ENCODE measurements at places on chromosomes 1 and 21.
A peak's percentile ranks its signal among the peaks of the same experiment; 100 is the strongest.

- H3K4me3 ChIP-seq, result no peak overlapping the region
- H3K36me3 ChIP-seq, result no peaks in the 10 kb centered on the region
- H3K4me1 ChIP-seq, result no peaks in the 10 kb centered on the region
Observed at GRCh38 chr1:208026880-208027438, 116.0 kb upstream of the CD34 start.

- peaks cover 6% of the 10 kb centered on the region for H3K27me3 ChIP-seq
- DNase-seq, result peak; percentile 53
- H3K36me3 ChIP-seq, result no peaks in the 10 kb centered on the region
Observed at GRCh38 chr1:152869808-152870419, 8.2 kb upstream of the SMCP start.

DNA sequence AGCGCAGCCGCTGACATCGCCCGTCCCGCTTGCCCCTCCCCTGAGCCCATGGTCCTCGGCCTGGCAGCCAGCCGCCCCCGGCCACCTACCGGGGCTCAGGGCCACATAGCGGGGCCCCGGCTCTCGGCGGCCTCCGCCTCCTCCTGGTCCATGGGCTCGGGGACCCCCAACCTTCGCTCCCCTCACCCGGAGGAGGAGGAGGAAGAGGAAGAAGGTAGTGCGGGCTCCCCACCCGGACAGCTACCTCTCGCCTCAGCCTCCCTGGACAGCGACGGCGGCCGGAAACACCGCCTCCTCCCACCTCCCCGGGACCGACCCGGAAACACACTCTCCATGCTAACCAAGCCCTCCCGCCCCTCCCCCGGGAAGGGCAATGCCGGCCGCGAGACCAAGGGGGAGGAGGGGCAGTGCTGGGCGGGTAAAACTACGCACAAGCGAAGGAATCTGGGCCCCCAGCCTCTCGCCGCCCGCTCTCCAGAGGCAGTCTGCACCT is at the start of gene KIAA0319L:
Gene KIAA0319L, minus strand, starts transcription at position 286 of the 493 bp plus-strand sequence. CDS start 2,912 bp downstream, outside the sequence.
- H3K4me1 ChIP-seq, result peaks cover 47% of the 10 kb centered on the region
- no peak for DNase-seq
- H3K27ac ChIP-seq, result peak within 1 kb of the TSS; percentile 84

DNA sequence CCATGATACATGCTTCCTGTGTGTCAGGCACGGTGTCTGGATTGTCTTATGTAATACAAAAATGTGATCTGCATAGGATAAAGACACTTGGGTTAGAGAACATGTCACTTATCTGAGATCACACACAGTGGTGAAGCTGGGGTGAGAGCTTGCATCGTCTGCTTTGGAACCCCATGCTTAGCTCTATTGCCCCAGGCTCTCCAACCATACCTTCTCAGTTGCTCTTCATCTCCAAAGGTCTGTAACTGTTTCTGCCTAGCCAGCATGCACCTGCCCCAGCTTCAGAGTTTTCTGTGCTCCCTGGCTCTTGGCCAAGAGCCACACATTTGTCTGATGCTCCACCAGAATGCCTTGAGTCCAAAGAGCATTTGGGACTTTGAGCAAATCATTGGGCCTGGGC is 93.9 kb upstream of the COG2 start:
- no peaks in the 10 kb centered on the region for H3K36me3 ChIP-seq
- H3K27me3 ChIP-seq, result no peaks in the 10 kb centered on the region
- H3K4me3 ChIP-seq, result no peak overlapping the region

DNA sequence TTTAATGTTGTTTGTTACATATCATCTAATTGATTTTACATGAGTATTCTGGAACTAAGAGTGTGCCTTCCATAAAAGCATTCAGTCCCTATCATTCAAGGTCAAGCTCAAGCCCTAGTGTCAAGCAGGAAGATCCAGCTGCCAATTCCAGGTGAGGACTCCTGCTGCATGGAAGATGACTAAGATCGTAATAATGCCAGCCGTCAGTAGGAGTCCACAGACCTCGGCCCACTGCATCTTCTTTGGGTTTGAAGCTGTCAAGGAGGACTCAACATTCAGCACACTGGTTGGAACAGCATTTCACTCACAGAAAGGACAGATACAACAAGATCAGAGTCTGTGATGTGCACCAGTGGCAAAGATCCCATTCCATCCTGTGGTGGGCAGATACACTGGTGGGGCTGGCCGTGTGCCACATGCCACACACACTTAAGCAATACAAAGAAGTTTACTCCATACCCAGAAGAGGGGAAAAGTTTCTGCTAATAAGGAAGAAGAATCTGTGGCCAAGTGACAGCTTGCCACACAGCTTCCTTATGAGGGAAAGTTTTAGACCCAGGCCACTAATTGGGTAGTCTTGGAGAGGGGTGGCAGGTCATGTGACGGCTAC is 160.4 kb downstream of the PIK3R3 start:
- no peak overlapping the region for H3K27ac ChIP-seq
- H3K4me1 ChIP-seq, result no peaks in the 10 kb centered on the region
- H3K36me3 ChIP-seq, result no peaks in the 10 kb centered on the region
- no peak for DNase-seq
- no peak overlapping the region for H3K4me3 ChIP-seq

DNA sequence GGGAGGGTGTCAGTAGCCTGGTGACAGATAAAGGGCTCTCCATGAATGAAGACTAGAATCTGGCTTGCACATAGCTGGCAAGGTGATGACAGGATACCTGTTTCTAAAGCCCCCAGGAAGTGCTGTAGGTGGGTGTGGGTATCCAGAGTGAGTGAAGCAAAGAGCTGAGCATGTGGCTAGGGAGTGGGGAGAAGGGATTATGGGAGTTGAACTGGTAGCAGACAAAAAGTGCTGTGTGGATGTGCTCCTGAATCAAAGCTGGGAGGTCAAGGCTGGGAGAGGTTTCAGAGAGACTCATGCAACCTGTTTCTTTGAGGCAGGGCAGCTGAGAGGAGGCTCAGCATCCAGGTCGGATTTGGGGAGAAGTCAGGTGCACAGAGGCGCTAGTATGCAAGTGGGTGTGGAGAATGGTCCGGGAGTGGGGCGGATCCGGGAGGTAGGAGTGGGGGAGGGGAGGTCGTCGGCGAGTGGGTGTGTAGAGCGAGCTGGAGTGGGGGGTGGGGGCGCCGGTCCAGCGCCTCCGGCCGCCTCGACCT is 600 bp downstream of the ASTN1 start:
- no peak overlapping the region for H3K27ac ChIP-seq
- H3K4me3 ChIP-seq, result no peak overlapping the region
- no peaks in the 10 kb centered on the region for H3K4me1 ChIP-seq
- H3K27me3 ChIP-seq, result peaks cover 13% of the 10 kb centered on the region
- DNase-seq, result no peak

- H3K4me1 ChIP-seq, result peaks cover 3% of the 10 kb centered on the region
- H3K4me3 ChIP-seq, result no peak overlapping the region
Observed at GRCh38 chr21:37082856-37083528, 9.9 kb downstream of the TTC3 start.

DNA sequence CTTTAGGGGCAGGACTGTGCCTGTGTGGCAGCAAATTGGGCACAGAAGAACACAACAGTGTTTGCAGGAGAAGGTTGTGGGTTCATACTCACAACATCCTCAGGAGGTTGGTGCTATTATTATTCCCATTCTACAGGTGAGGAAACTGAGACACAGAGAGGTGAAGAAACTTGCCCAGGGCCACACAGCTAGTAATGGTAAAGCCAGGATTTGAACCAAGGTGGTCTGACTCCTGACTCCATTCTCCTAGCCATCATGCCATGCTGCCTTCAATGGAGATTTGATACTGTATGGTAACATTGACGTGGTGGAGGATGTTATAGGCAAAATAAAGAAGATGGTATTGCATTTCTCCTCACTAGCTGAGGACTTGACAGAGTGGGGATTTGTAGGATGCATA is 334.2 kb downstream of the RPS6KC1 start:
- no peaks in the 10 kb centered on the region for H3K36me3 ChIP-seq
- H3K4me1 ChIP-seq, result no peaks in the 10 kb centered on the region
- DNase-seq, result no peak
- H3K4me3 ChIP-seq, result no peak overlapping the region
- H3K27me3 ChIP-seq, result no peaks in the 10 kb centered on the region

- H3K36me3 ChIP-seq, result peaks cover 27% of the 10 kb centered on the region
- H3K4me3 ChIP-seq, result peak overlapping the region; percentile 26
- DNase-seq, result no peak
- no peaks in the 10 kb centered on the region for H3K27me3 ChIP-seq
- peaks cover 28% of the 10 kb centered on the region for H3K4me1 ChIP-seq
Observed at GRCh38 chr1:224430511-224431113, 4.0 kb downstream of the WDR26 start.

DNA sequence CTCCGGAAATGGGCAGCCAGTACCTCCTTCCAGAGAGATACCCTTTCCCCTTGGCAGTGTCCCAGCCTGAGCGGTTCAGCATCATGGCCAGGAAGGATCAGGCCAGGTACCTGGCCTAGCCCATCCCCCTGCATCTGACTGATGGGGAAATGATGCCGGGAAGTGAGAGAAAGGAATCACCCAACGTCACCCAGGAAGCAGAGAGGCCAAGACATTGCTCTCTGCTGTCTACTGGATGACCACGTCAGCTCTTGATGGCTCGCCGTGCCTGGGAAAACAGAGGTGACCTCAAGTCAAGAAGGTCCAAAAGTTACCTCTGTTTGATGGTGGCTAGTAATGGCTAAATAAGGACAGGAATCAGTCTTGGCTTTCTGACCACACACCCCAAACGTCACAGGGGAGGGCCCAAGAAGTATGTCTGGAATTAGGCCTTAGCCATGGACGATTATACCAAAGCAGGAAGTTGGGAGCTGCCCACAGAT is 79.0 kb downstream of the MRPL37 start:
- DNase-seq, result no peak
- H3K4me1 ChIP-seq, result peaks cover 74% of the 10 kb centered on the region
- H3K27ac ChIP-seq, result no peak overlapping the region
- no peak overlapping the region for H3K4me3 ChIP-seq

- H3K27ac ChIP-seq, result no peak overlapping the region
- H3K36me3 ChIP-seq, result peaks cover 6% of the 10 kb centered on the region
- no peaks in the 10 kb centered on the region for H3K27me3 ChIP-seq
- H3K4me3 ChIP-seq, result no peak overlapping the region
- no peak for DNase-seq
- peaks cover 10% of the 10 kb centered on the region for H3K4me1 ChIP-seq
Observed at GRCh38 chr1:16342331-16343062, 9.8 kb downstream of the FBXO42 start.

DNA sequence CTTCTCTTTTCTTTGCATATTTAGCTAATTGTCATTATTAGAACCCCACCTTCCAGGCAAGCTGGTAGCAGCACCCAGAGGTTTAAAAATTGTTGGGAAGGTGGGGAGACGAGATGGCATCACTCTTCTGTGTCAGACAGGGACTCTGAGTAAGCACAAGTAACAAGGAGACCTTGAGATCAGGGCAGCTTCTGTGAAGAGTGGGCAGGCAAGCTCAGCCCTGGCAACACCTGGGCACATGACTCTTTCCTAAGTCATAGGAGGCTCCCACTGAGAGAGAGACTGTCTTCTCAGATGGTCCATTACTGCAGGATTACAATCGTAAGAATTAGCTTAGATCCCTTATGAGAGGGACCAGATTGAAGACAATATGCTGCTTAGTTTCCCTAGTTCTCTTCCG is 183.5 kb downstream of the BRINP2 start:
- H3K27me3 ChIP-seq, result no peaks in the 10 kb centered on the region
- H3K4me3 ChIP-seq, result no peak overlapping the region
- no peak for DNase-seq
- H3K27ac ChIP-seq, result no peak overlapping the region
- H3K4me1 ChIP-seq, result no peaks in the 10 kb centered on the region
- no peaks in the 10 kb centered on the region for H3K36me3 ChIP-seq

DNA sequence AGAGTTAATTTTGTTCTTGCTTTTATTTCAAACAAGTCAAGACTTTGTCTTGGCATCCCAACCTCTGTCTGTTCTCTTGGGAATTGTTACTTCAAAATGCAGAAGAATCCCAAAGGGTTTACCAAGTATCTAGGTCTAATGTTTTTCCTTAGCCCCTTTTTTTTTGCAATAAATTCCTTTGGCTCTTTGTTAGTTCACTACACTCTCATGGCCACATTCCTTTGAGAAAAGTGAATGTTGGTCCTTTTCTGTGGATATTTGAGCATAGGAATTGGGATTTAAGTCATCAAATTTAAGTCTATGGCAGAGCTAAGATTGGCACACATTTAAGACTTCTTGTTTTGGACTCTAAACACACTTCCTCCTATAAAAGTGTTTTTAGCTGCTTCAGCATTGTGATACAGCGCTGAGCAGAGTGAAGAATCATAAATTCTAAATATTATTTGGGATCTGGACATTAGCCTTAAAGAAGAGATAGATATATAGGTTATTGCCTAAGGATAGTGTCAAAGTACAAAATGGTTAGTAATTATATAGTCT is 1.9 kb downstream of the BTF3L4 start:
- peaks cover 26% of the 10 kb centered on the region for H3K4me1 ChIP-seq
- no peak overlapping the region for H3K27ac ChIP-seq
- peaks cover 27% of the 10 kb centered on the region for H3K36me3 ChIP-seq
- H3K27me3 ChIP-seq, result no peaks in the 10 kb centered on the region
- no peak overlapping the region for H3K4me3 ChIP-seq

GRCh38 chr1:93531193-93531592 is 83.3 kb downstream of the FNBP1L start:
- H3K27me3 ChIP-seq, result no peaks in the 10 kb centered on the region
- H3K4me1 ChIP-seq, result no peaks in the 10 kb centered on the region
- no peak for DNase-seq
- no peak overlapping the region for H3K4me3 ChIP-seq
- no peak overlapping the region for H3K27ac ChIP-seq

- peaks cover 28% of the 10 kb centered on the region for H3K27me3 ChIP-seq
- H3K27ac ChIP-seq, result no peak within 1 kb of the TSS
- no peaks in the 10 kb centered on the region for H3K36me3 ChIP-seq
- DNase-seq, result no peak
- peaks cover 6% of the 10 kb centered on the region for H3K4me1 ChIP-seq
Observed at GRCh38 chr1:247857069-247857984, at the start of gene TRIM58. TSS of gene TRIM58 (plus strand) at chr1:247857187. CDS start at chr1:247857247, 60 bp downstream.

GRCh38 chr1:221725735-221726672 is 15.9 kb downstream of the DUSP10 start:
- peaks cover 20% of the 10 kb centered on the region for H3K4me1 ChIP-seq
- H3K4me3 ChIP-seq, result peak overlapping the region; percentile 6
- no peak overlapping the region for H3K27ac ChIP-seq

DNA sequence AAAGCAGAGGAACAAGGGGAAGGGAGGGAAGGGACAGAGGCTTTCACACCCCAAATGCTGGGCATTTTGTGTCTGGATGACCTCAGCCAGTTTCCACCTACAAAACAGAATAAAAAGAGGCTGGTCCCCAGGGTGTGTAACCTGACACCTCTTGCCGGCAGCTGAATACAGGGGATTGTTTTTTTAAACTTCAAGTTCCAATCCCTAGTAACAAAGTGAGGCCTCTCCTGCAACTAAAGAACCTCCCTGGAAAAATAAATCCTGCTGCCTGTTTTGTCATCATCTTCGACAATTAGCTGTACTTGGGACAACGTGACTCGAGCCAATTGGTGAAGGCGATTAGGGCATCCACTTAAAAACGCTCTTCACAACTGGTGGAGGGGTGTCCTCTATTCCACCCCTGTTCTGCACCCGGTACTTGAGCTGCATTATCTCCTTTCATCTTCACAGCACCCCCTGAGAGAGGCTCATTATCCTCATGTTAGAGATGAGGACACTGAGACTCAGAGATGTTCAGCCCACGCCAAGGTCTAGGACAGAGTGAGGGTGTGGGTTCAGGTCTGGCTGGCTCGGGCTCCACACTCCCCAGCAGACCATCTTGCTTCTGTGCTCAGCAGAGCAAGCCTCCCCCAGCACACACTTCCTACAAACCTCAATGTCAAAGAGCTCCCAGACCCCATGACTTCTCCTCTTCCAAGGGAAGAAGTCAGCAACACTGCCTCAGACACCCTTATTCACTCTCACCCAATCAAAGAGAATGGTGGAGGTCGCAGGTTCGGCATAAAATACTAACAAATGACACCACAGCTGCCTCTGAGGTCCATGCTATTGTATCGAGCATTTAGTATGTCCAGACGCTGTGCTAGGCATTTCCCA is 15.2 kb downstream of the ITPKB start:
- peak overlapping the region; percentile 47 for H3K27ac ChIP-seq
- DNase-seq, result no peak
- no peaks in the 10 kb centered on the region for H3K27me3 ChIP-seq
- H3K4me3 ChIP-seq, result peak overlapping the region; percentile 17
- H3K36me3 ChIP-seq, result peaks cover 69% of the 10 kb centered on the region
